Stimulated activated CD8-positive, alpha-beta memory T cell treated with anti-CD3 and anti-CD28 coated beads, Interleukin-2, amount 100 ng/mL, for 1 hour (primary cell): ENCODE measurements at places on chromosomes 7 and 10.

DNA sequence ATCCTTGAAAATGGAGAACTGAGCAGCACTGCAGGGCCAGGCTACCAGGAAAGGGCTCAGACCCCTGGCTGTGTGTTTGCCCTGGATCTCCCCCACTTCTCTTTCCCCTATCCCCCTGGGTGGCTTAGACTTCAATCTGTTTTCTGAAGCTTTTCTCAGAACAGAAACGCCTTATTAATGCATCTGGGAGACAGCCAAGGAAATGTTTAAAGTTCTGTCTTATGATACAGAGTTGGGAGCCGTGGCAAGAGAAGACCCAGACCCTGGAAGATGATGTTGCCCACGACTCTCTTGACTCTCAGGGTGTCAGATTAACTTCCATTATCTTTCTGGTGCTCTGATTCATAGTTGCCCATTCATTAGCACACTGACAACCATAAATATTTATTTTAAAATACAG, 107.1 kb downstream of the EBLN1 start:
- no peak for DNase-seq

- DNase-seq: no peak
Measured at GRCh38 chr10:26380815-26381214, 57.3 kb upstream of the APBB1IP start.

DNA sequence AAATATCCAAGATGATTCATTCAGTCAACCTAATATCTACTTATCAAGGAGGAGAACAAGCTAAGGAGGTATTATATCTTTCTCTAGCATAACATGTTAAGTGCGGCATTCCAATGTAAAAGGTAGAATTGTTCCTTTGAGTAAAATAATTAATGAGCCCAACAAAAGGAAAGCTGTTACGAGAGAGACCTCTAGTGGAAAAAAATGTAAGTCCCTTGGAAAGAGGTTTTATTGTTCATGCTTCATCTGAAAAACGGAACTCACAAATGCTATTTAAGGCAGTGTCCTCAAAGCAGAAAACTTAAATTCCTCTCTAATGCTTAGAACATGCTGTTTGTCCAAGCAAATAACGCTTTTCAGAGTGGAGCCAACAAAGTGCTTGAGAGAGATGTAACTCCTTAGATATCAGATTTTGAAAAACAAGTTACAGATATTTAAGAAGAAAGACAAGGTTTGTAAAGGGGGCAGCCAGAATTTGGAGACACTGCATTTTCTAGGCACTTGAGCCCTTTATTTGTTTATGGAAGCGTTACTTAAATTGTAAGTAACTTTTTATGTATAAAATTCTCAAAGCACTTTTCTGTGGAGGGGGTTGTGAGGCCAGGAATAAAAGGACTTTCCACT, 119.9 kb downstream of the TFEC start:
- DNase-seq: no peak

DNA sequence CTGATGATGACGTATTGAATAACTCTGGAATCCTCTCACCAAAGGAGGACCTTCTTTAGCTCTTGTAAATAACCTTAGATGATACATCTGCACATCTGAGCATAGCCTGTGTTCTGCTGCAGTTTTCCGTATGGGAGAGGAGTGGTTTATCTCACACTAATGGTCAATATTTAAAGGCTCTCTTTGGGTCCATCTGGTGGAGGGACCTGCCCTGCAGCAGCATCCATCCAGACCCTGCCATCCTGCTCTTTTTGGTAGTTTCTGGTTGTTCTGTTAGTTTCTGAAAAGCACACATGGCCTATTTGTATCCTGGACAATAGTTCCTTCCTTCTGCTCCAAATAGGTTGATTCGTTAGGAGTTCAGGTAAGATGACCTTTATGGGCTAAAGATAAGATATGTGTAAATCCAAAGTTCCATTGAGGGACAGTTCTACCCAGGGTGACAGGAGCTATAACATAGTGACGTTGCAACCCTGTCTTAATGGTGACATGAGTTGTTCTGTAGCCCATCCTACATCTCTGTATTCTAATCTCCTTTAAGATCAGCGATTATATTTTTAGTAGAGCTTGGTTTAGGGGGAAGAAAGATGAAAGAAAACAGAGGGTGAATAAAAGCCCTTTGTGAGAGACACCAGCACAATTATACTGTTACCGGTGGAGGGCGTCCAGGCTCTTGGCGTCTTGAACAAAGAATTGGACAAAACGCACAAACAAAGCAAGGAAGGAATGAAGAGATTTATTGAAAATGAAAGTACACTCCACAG, 60.0 kb upstream of the KLF14 start:
- no peak for DNase-seq

- no peak for DNase-seq
Measured at GRCh38 chr7:122337011-122337410, 32.5 kb upstream of the FEZF1 start.
